ENCODE measurements at places on chromosomes 11 and 22. TPM values are rescaled to one million over a fixed set of nuclear protein-coding genes. Genes with fewer than 3 reads are reported as not detected.

GRCh38 chr22:28819253-28820096, 19.1 kb upstream of the XBP1 start:
- no peaks in the 10 kb centered on the region for H3K27me3 ChIP-seq
- DNase-seq, result no peak
- H3K27ac ChIP-seq, result peak overlapping the region; percentile 59
- no peaks in the 10 kb centered on the region for H3K4me1 ChIP-seq

DNA sequence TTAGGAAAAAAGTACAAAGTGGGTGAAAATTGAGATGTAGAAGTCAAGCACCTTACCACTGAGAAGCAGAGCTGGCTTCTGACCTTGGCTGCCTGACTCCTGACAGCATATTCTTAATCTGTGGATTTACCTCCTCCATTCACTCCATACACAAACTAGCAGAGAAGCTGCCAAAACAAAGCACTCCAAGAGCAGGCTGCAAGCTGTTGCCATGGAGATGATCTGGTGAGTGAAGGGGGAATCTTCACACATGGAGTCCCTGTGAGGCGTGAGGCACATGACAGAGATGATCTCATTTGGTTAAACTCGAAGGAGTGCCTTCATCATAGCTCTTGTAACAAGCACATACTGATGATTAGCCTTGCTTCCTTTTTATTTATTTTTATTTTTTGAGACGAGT, 16.1 kb downstream of the COMMD9 start:
- no peaks in the 10 kb centered on the region for H3K27me3 ChIP-seq
- no peaks in the 10 kb centered on the region for H3K36me3 ChIP-seq
- H3K27ac ChIP-seq, result no peak overlapping the region
- H3K4me1 ChIP-seq, result no peaks in the 10 kb centered on the region
- no peak overlapping the region for H3K4me3 ChIP-seq

- DNase-seq, result peak; percentile 53
- no peak overlapping the region for H3K27ac ChIP-seq
- H3K4me1 ChIP-seq, result no peaks in the 10 kb centered on the region
- no peaks in the 10 kb centered on the region for H3K36me3 ChIP-seq
These were observed 33.2 kb upstream of the CAVIN3 start for GRCh38 chr11:6353367-6353987.

GGTLC2 gene
- not detected for total RNA-seq

SULT4A1 gene
- total RNA-seq, result not detected

CYTH4 gene
- 5.7 TPM for total RNA-seq

AIFM3 gene
- total RNA-seq, result not detected

LYVE1 gene
- total RNA-seq, result 52.5 TPM

MLC1 gene
- 1.9 TPM for total RNA-seq

SEZ6L gene
- not detected for total RNA-seq

ANO9 gene
- total RNA-seq, result 8.2 TPM

MEI1 gene
- 0.70 TPM for total RNA-seq
